ENCODE measurements at places on chromosomes 3 and 15.

DNA sequence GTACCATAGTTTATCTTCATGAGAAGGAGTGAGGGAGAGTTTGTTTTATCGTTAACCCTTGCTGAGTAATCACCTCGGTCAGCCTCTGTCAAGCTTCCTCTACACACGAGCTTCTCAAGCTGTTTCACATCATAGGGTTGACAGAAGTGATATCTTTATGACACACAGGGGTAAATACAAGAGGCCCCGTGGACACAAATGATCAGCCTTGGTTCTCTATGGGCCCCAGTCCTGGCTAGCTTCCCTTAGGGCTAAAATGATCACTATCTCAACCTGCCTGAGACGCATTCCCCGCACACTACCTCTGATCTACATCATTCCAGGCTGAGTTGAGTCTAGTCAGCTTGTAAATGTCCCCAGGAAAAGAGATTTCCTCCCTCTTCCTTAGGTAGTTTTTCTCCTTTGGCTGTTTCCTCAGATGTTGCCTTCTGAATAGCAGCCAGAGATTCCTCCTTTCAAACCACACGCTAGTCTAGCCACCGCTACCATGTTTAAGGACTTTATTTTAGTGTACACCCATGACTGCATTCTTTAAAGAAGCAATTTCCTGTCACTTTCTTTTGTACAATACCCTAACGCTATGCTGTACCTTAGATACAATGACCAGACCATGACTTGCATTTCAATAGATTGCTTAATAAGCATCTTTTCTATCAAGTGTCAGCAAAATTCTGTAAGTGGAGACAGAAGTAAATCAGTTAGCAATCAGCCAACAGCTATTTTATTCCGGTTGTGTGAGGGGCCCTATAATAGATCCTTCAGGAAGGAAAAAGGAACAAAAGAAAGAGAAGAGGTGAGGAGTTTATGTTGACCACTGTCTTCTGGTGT, 35.1 kb upstream of the PPARG start:
- no peak for DNase-seq

GRCh38 chr15:71295603-71296314, 180.5 kb downstream of the THSD4 start:
- peak; percentile 97 for DNase-seq

- no peak for DNase-seq
These were observed 618.5 kb downstream of the NR2F2 start for GRCh38 chr15:96948981-96949380.

DNA sequence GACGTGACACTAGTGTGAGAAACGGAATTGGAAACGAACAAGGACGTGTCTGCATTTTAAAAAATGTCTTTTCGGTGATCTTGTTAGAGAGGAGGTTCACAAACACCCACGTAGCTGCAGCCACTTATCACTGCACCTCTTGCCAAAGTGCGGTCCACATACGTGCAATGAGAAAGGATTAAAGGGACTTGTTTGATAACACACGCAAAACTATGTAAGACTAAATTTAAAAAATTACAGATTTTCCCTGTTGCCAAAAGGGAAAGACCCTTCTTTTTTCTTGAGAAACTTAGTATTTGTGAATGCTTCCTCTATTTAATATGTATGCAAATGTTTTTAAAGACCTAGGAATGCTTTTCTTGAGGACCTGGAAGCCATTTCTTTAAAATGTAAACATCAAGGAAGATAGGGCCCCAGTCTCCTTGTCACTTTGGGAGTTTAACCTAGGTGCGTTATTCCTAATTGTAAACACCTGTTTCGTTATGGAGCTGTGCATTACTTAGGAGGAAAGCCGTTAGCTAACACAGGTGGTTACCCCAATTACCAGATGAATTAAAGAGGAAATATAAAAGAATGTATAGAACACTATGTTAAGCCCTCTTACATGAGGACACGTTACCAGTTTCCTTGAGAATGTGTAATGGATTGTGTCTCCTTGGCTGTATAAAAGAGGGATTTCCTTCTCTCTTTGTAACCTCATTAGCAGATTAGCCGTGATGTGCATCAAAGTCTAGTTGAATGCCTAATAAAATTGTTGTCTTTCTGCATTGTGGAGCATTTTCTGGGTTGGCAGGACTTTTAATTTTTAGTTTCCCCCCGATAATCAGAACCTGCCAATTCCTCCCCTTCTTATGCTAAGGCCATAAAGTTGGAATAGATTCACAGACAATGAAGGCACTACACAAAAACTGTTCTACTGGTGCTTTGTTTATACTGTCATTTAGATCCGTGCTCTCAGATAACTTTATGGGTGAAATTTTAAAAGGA, 1.0 kb downstream of the LEKR1 start:
- no peak for DNase-seq

GRCh38 chr3:45204136-45204535, 22.0 kb downstream of the TMEM158 start:
- peak; percentile 75 for DNase-seq
